ENCODE measurements at places on chromosomes 12 and 14.

DNA sequence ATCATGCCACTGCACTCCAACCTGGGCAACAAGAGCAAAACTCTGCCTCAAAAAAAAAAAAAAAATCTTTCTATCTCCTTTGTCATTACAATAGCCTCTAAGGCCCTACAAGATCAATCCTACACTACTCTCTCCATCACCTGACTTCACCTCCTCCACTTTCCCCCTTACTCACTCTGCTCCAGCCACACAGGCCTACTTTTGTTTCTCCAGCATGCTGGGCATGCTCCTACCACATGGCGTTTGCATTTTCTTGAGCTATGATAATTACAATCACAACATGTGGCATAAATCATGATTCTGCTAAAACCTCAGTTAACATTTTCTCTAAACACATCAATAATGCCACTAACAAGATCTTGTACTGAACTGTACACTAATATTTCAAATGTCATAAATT, 7.8 kb downstream of the PPP1R13B start:
- DNase-seq = no peak

- no peak for DNase-seq
These were observed 47.6 kb downstream of the TRAF3 start for GRCh38 chr14:102824832-102825231.

GRCh38 chr12:70230934-70231606, 12.2 kb upstream of the CNOT2 start:
- DNase-seq = no peak

DNA sequence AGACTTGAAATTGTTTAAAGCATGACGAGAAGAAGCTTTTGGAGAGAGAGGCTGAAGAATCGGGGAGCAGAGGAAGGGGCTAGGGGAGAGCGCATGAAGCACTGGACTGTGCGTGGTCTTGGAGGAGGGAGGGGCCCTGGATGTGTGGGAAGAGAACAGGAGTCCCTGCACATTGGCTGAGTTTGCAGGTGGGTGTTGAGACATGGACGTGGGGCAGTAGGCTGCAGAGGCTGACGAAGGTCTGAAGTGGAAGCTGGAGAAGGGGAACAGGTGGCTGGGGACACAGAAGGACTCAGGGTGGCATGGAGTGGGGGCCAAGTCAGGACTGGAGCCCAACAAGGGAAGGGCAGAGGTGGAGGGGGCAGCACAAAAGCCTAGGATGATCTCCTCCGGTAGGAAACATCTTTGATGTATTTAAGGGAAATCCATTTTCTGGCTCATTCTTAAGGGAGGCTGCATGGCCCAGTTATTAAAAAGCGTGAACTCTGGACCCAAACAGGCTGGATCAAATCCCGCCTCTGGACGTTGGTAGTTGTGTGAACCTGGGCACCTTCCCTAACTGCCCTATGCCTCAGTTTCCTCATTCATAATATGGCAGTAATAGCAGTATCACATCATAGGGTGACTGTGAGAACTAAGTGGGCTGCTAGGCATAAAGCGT, 29.0 kb downstream of the ADGRD1 start:
- no peak for DNase-seq

DNA sequence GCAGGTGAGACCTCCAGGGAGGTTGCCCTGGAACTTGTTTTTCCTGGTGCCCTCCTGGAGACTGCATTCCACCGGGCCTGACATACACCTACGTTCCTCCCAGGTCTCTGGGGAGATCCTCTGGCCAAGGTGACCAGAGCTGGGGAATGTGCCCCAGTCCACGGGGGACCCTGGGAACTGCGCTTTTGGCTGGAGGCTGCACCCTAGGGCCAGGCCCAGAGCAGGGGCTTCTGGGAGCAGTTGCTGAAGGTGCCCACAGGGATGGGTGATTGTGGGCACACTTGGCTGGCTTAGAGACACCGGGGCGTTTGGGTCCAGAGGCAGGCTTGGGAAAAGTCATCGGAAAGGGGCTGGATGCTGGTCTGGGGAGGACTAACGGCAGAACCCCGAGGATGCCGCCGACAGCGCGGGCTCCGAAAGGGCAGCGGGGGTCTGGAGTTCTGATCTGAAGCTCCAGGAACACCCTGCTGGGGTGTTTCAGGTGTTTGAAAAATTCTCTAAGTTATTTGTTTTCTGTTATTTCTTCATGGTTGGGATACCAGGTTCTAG, 36.5 kb upstream of the TDRD9 start:
- no peak for DNase-seq

DNA sequence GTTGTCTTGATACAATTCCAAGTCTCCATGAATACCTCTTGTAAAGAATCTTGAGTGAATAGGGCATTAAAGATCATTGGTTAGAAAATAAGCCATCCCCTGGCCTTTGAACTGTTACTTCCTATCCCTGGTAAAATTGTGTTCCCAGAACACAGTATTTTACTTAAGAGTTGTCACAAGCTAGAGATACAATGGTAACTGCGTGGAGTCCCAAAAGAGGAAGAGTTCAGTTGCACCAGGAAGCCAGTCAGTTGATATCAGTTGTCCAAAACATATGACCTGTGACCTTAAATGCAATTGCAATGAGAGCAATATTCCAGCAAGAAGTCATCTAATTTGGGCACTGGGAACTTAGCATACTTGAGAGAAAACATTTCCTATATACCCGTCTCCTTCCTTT, 117.3 kb downstream of the NEDD1 start:
- no peak for DNase-seq
